ENCODE measurements at places on chromosomes 3 and 15.

DNA sequence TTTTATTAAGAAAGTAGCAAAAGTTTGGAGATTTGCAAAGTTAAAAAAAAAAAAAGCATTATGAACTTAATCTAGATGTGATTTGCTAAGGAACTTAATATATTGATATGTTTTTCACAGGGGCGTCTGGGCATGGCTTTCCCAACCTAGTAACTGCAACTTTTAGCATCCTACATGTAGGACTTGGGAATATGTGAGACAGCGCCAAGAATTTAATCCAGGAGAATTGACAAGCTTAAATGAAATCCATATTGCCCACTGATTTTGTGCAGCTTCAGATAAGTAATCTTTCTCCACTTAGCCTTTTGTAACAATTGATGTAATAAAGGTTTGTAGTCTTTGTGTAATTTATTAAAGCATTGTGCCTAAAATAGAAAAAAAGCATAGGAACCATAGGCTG is 982 bp upstream of the GABPB1 start:
- DNase-seq, result no peak

- no peak for DNase-seq
These were observed 18.9 kb downstream of the MELTF start for GRCh38 chr3:197010556-197011351.

GRCh38 chr3:24472358-24472757 is 22.3 kb downstream of the THRB start:
- DNase-seq, result no peak

- DNase-seq, result no peak
These were observed 265.8 kb downstream of the RPLP1 start for GRCh38 chr15:69718436-69718835.

DNA sequence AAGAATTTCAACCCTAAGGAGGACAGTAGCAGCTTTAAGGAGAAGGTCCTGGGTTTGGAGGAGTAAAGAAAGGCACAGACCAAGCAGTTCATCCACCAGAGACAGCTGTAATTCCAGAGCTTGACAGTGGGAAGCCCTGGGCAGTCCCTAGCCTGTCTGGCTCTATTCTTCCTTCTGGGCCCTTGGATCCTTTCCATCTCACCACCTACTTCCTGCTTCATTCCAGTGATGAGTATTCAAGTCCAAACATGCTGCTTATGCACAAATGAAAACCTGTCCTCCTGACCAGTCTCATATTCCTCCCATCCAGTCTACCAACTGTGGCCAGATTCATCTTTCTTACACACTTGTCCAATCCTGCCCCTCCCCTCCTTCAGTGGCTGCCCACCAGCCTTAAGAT is 171.4 kb downstream of the CNTN3 start:
- no peak for DNase-seq

GRCh38 chr3:10557781-10558373 is 52.5 kb upstream of the ATP2B2 start:
- no peak for DNase-seq

DNA sequence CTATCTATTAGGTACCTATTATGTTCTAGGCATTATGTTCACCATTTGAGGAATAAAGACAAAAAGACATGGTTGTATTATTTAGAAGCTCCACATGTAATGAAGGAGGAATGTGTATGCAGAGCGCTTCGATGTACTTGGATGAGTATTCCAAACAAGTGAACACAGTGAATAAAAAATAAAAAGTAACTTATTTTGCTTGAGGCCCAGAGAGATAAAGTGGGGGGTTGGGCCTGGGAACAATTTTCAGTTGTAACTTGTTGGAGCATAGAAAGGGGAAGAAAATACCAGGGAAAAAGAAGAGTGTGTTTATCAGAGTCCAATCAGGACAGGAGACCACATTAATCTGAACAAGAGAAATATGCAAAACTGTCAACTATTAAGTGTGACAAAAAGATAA is 445.7 kb upstream of the BCHE start:
- no peak for DNase-seq

- no peak for DNase-seq
These were observed 235.4 kb downstream of the OTOL1 start for GRCh38 chr3:161731968-161732367.

- no peak for DNase-seq
These were observed 16.4 kb downstream of the FAM107A start for GRCh38 chr3:58560771-58561311.

- no peak for DNase-seq
These were observed 61.3 kb downstream of the HERC2 start for GRCh38 chr15:28260722-28261121.

GRCh38 chr15:89948796-89949195 is 36.0 kb upstream of the ARPIN start:
- no peak for DNase-seq

DNA sequence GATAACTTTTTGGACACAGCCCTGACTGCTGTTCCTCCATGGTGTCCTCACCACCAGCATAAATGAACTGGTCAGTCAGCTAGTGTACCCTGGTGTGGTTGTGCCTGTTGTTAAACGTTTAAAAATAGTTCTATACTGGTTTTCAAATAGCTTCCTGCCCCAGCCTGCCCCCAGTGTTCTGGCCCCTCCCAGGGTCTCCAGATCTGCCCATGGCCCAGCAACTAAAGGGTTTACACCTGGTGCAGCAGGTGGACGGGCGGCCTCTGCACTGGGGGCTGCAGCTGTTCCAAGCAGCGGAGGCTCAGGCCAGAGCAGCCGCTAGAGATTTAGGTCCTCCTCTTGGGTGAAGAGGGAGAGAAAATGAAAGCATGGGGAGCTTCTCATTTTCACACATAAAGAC is 6.1 kb upstream of the NR2E3 start:
- DNase-seq, result no peak

DNA sequence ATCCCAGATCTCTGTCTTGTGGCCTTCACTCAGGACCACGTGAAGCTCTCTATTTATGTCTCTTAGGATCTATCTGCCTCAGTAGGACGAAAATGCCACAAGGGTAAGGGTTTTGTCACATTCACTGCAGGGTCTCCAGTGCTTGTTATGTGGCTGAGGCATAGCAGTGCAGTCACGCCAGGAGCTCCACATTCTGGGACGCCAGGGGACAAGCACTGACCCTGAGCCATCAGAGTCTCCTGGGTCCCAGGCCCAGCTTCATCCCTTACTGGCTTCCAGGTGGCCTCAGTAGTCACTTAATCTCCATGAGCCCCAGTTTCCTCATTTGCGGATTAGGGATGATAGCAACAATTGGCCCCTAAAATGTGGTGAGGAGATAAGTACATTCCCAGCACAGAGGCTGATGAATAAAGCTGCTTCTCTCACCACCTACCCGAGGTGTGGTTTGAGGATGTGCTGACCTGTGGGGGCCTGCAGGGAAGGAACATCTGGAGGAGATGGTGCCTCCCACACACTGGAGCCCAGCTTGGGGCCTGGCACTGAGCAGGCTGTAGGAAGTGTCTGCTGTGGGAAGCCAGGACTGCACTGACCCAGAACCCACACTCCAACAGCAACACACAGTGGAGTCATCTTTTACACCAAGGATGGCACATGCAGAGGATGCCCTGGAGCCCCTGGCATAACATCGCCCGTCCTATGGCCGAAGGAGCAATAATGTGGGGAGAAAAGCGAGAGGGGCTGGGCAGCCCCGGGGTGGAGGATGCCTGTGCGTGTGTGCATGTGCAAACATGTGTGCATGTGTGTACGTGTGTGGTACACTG is 93.2 kb upstream of the IQSEC1 start:
- no peak for DNase-seq

Measured in NCI-H774 (cell line).